ENCODE measurements at places on chromosomes 11 and 22.

- no peak for DNase-seq
Measured at GRCh38 chr11:103076361-103076760, 15.6 kb downstream of the DCUN1D5 start.

- DNase-seq: peak; percentile 24
Measured at GRCh38 chr11:10807493-10808234, 1.1 kb downstream of the EIF4G2 start.

DNA sequence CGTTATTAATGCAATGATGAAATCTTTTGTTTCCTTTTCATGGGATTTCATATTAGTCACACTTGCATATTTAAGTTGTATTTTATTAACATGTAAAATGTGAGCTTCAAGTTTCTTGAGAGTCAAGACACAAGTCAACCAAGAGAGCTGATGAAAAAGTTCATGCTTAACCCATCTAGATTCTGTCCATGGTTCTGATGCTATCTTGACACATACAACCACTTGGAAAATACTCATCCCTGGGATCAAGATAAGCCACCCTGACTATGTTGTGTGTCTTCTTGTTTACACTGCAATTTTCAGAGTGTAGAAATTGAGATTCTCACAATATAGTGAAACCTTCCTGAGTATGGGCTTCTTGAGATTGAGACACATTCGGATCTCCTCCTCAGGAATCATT lies 664 bp upstream of the OR10A4 start:
- no peak for DNase-seq

DNA sequence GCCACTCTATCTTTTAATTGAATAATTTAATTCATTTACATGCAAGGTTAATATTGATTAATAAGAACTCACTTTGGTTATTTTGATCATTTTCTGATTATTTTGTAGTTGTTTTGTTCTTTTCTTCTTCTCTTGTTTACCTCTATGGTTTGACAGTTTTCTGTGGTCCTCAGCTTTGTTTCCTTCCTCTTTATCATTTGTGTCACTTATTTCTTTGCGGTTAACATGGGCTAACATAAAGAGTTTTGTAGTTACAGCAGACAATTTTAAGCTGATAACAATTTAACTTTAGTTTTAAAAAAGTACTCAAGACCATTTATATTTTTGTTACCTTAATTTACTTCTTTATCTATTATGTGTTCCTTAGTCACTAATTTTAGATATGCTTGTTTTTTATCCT lies 1032.8 kb upstream of the RAG2 start:
- no peak for DNase-seq

DNA sequence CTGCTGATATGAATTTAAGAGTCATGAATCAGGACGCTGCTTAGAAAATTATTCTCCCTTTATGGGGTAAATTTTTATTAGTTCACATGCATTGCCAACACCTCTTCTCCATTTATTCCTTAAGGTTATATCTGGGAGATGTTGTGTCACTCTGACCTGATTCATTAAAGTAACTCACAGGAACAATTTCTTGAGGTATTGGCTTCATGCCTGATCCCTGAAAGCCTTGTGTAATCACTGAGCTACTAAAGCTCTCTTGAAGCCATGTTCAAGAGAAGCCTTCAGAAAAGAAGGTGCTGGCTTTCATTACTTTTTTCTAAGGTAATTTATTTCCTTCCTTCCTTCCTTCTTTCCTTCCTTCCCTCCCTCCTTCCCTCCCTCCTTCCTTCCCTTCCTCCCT lies 420.6 kb downstream of the RAB38 start:
- DNase-seq: no peak

GRCh38 chr11:131537748-131538147 lies 167.3 kb downstream of the NTM start:
- DNase-seq: no peak

DNA sequence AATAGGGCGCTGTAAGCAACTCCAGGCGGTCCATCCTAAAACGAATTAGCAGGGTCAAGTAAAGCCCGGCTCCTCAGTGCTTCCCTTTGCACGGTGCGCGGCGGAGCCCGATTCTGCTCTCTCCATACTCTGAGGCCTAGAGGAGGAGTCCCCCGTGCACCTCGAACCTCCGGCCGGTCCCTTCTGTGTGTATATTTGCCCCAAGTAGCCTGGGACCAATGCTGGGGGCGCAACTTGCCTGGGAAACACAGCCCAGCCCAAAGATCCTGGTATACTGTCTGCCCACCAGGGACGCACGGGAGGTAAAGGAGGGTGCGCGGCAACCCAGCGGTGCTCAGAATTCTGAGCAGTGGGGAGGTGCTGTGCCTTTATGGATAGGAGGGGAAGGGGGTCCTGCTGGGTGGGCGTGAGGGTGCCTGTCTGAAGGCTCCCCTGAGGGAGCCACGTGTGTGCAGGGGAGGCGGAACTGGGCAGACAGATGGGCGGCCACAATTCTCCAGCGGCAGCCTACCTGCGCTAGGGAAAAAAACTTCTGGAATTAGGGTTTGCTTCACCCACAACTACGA lies 4.8 kb upstream of the TBX1 start:
- DNase-seq: no peak

DNA sequence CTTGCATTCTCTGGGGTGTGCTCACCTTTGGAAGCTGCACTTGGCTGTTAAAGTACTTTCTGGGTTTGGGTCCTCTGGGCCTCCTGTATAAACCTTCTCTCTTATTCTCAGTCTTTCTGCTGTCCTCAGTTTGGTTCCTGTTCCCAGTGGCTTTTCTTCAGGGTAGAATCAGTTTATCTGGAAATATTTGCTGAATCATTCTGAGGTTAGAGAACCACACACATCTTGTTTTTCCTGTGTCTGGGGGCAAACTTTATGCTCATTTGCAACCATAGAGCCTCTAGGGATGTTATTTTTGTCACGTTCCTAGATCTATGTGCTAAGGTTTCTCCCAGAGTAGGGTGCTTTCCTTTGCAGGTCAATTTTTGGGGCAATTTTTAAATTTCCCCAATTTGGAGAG lies 224.3 kb upstream of the C11orf87 start:
- no peak for DNase-seq
